CD14-positive monocyte (primary cell): ENCODE measurements at places on chromosomes 3 and 15.
A peak's percentile ranks its signal among the peaks of the same experiment; 100 is the strongest.

DNA sequence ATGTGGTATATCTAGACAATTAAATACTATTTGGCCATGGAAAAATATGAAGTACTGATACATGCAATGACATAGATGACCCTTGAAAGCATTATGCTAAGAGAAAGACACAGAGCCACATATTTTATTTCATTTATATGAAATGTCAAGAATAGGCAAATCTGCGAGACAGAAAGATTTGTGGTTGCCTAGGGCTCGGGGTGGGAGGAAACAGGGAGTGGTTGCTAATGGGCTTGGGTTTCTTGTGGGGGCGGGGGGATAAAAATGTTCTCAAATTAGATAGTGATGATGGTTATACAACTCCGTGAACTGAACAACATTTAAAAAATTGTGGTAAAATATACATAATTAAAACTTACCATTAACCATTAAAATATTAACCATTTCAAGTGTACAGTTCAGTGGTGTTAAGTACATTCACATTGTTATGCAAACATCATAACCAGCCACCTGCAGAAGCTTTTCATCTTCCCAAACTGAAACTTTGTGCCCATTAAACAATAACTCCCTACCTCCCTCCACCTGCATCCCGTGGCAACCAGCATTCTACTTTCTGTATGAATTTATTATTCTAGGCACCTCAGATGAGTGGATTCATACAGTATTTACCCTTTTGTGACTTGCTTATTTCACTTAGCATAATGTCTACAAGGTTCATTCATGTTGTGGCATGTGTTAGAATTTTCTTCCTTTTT is 24.3 kb upstream of the ANP32A start:
- no peak for DNase-seq

DNA sequence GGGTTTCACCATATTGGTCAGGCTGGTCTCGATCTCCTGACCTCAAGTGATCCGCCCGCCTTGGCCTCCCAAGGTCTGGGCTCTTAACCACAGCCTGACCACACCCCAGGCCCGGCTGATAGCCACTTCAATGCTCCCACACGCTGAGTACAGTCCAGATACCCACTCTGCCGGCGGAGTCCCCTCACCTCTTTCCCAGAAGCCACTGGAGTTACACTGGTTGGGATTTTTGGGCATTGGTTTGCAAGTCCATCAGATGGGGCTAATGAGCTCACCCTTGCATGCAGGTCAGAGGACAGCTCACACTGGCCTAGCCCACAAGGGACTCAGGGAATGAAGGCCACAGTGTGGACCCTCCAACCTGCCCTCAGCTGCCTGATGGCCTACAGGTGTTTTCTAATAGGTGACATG is 60.1 kb downstream of the IQSEC1 start:
- DNase-seq, result peak; percentile 68

DNA sequence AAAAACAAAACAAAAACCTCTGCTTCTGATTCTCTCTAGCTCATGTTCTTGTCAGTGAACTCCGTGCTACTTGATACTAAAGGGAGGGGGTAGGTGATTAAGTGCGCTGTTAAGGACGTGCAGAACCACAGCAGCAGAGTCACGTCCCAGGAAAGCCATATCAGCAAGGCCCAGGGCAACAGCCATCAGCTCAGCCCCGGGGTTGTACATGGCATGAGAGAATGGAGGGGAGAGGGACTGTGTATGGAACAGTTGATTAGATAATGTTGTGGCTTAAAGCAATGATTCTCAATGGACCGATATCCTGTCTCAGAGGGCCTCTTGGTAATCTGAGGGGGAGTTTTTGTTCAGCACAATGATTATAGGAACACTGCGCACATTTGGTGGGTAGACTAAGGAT is 27.6 kb downstream of the C2CD4A start:
- no peak for DNase-seq

DNA sequence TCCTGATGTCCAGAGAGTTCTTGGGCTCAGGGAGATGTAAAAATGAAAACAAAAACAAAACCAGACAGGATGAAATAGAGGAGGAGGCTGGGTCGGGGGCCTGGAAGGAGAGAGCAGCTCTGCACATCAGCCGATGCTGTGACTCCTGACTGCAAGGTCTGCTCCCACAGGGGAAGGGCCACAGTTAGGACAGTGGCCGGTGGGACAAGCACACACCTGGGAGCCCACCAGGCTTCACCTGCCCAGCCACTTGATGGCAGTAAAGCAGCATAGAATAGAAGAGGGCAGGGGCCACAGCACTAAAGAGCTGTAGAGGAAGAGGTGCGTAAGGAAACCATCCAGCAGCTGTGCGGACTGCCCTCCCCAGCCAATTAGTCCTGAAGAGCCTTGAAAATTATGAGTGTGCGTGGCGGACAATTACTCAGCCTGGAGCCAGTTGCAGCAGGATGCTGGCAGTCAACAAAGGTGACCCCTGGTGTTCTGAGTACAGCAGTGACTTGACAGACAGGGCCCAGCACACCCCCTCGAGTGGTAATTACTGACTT is 29.8 kb downstream of the ALS2CL start:
- no peak for DNase-seq

DNA sequence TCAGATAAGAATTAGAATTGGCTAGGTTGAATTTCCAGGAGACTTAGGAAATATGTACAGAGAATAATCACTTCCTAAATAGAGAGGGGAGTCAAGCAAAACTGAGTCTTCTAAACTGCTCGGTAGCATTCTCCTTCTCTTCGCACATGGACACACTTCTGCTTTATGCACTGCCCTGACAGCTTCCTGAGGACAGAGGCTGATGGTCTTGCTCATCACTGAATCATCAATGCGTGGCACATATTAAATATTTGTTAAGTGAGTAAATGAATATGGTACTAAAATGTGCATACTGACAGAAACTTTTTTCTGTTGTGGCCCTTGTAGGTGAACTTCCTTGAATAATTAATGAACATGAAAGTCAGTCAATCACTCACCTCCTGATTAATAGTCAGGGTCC is 315.5 kb downstream of the FHIT start:
- no peak for DNase-seq

DNA sequence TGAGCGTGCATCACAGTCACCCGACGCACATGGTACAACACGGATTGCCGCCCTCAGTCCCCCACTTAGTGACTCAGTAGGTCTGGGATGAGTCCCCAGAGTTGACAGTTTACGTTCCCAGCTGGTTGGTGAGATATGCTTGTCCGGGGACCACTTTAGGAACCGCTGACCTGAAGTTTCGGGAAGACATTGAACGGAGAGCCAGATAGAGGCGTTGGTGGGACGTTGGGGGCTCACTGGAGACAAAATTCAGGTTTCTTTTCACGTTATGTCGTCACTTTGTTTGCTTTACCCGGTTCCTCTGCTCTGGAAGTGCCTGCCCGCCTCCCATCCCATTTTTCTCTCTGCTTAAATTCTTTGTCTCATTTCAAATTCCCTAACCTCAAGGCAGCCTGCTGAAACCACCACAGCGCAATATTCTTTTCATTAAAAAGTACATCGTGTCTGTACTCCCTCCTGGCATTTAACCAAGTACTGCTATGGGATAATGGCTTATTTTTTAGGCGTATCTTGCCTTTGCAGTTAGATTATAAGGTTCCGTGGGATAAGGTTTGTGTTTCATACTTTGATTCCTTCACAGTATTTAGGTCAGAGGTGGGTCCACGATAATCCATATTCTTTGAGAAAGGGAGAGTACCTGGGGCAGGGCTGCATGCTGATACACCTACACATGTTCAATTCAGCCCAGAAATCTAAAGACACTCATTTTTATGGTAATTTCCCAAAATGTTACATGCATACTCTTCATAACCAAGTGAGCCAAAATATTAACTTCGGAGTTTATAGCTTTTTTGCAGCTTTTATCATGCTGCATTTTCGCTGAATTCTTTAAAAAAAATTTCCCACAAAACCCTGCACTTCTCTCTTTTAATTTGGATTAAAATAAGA is 921 bp downstream of the LMLN start:
- DNase-seq, result no peak

- no peak for DNase-seq
Measured at GRCh38 chr3:16545413-16546185, 32.1 kb upstream of the RFTN1 start.

DNA sequence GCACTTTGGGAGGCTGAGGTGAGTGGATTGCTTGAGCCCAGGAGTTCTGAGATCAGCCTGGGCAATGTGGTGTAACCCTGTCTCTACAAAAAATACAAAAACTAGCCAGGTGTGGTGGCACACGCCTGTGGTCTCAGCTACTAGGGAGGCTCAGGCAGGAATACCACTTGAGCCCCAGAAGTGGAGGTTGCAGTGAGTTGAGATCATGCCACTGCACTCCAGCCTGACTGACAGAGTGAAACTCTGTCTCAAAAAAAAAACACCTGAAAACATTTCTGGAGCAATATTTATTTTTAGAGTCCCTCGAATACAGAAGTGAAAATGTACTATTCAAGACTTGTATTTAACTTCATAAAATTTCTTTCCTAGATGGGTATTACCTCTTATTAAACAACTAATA is 4.6 kb downstream of the SPCS1 start:
- no peak for DNase-seq

GRCh38 chr3:3801494-3801841 is 2.2 kb downstream of the LRRN1 start:
- DNase-seq, result no peak

DNA sequence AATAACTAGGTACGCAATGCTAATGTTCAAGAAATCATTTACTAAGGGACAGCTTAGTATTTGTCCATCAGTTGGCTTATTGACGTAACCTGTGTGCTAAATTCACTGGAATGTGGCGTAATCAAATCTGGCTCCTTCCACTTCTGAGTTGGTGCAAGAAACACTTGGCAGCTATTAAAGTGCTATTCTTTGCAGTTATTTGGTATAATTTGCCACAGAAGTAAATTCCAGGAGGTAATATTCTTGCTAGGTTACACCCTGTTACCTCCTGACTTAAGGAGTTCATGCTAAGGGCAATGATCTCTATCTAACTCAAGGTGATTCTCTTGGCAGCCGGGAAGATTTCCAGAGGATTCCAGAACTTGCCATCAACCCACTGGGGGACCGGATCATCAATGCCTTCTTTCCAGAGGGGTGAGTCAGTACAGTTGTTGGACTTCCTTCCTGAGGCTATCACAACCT is 25.5 kb downstream of the CHP1 start:
- DNase-seq, result no peak

DNA sequence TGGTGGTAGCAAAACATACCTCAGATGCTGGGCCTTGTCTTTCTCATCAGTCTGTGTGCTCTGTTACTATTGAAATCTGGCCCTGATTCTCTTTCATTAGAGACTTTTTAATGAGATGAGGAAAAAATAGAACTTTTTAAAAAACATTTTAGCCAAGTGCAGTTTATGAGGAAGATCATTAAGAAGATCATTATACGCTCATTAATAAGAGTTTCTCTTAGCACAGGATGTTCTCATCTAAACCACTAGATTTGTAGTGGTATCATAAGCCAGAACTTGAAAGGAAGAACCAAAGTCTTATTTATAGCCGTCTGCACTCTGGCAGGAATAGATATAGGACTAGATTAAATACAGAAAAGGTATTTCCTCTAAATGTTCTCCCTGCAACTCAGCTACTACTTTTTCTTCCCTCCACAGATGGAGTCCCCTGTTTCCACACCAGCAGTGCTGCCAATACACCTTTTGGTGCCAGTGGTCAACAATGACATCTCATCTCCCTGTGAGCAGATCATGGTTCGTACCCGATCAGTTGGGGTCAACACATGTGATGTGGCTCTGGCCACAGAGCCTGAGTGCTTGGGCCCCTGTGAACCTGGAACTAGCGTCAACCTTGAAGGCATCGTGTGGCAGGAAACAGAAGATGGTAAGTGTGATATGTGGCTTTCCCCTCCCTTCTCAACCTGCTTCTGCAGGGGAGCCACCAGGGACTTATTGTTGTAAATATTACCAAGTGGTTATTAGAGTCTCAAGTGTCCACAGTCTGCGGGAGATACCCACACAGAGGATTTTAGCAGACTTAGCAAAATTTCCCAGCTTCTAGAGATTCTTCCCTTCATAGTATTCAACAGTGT is 152.8 kb downstream of the RBPMS2 start:
- no peak for DNase-seq

- no peak for DNase-seq
Measured at GRCh38 chr15:100111125-100112060, 230.4 kb downstream of the ADAMTS17 start.

GRCh38 chr3:183331498-183331897 is 78.4 kb downstream of the B3GNT5 start:
- DNase-seq, result no peak

DNA sequence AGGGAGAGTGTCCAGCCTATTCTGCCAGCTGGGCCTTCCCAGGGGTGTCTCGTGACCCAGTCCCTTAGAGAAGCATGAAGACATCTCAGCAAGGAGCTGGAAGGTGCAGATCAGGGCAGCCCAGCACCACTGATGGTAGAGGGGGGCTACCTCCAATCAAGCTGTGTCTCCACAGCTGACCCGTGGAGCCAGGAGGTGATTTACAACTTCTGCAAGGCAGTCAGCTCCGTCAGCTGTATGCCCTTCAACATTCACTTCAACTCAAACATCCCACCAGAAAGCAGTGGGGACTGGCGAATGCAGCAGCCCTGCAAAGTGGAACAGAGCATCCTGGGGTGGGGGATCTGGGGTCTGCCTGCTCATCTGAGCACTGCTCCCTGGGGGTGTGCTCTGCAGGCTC is 32.6 kb upstream of the FRG2C start:
- DNase-seq, result no peak

DNA sequence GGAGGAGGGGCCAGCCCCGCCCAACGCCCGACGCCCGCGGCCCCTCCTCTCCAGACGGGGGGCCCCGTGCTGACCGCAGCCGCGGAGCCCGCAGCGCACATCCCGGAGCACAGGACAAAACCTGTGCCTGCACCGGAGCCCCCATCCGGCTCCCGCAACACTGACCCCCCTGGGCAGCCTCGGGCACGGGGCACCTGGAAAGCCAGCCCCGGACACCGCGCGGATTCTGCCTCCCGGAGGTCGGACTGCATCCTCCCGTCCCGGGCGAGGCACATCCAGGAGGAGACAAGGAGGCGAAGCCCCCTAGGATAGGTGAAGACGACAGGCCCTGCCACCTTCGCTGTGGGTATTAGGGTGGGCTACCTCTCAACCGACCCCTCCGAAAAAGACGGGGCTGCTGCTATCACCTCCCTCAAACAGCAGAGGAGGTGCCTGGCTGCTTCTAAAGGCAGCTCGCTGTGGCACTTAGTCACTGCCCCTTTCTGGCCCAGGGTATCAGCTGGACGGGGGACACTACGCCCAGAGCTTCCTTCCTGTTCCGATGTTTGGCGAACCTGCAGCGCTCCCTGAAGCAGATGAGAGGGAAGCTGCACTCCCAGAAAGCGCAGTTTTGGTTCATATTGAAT is 10.6 kb downstream of the XXYLT1 start:
- DNase-seq, result peak; percentile 83

DNA sequence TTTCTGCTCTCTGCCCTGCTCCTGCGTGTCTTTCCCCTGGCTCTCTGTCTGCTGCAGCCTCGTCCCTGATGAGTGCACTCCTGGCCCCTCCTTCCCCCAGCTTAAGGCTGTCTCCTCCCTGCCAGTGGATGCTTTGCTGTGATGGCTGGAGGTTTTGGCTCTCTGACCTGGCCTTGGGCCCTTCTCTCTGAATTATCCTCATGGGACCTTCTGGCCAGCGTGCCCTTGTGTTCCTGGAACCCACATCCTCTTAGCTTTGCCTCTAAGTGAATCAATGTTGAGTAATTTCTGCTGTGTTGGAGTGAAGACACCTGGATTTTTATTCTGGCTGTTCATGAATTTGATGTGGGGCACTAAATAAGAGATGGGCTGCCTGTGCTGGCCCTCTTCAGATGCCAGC is 9.8 kb upstream of the TNFAIP8L3 start:
- DNase-seq, result no peak

- no peak for DNase-seq
Measured at GRCh38 chr3:30776186-30776815, 118.2 kb downstream of the GADL1 start.

GRCh38 chr3:47512416-47513124 is 942 bp downstream of the ELP6 start:
- no peak for DNase-seq
